ENCODE measurements at places on chromosomes 4 and X. TPM values are rescaled to one million over a fixed set of nuclear protein-coding genes. Genes with fewer than 3 reads are reported as not detected.

- no peak for DNase-seq
Measured at GRCh38 chr4:163590103-163590502, 95.6 kb downstream of the TMA16 start.

KIT gene
- total RNA-seq, result 1.2 TPM

GRCh38 chrX:155962906-155963305 lies 34.6 kb upstream of the IL9R start:
- no peak for DNase-seq

S100P gene
- total RNA-seq, result not detected

CCSER1 gene
- total RNA-seq, result 13.2 TPM

- DNase-seq, result no peak
Measured at GRCh38 chr4:10225096-10225495, 108.5 kb upstream of the WDR1 start.

DNA sequence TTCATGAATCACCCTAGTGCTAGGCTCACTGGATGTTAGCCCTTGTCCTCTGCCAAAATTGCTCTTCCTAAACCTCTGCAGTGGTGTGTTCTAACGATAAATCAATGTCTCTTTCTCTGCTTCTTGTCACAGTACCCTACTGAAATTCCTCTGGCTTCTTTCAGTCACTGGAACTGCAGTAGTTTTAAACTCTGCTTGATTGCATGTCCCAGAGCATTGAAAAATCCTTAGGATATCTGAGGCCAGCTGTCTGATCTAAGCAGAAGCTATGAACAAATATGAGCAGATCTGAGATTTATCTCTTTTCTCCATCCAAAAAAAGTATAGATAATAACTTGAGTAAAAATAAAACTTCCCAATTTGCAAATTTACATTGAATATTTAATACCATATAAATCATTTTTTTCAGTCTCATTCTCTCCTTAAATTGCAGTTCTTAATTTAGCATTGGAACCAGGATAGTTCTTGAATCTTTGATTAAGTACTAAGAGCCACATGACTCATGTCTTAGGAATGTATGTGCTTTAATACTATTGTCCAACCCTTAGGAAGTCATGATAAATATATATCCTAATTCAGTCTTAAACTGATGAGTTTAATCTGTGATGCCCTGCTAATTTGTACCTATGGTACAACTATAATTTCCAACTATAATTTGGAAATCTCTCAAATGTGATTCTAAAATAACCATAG lies 169.7 kb downstream of the PDHA2 start:
- no peak for DNase-seq

GUCY1A1 gene
- total RNA-seq, result 43.0 TPM

Measured in left ventricle myocardium inferior (tissue), 1 donor.